Trophoblast cell (in vitro differentiated cells and primary cell): ENCODE measurements at places on chromosomes 11 and 22.

DNA sequence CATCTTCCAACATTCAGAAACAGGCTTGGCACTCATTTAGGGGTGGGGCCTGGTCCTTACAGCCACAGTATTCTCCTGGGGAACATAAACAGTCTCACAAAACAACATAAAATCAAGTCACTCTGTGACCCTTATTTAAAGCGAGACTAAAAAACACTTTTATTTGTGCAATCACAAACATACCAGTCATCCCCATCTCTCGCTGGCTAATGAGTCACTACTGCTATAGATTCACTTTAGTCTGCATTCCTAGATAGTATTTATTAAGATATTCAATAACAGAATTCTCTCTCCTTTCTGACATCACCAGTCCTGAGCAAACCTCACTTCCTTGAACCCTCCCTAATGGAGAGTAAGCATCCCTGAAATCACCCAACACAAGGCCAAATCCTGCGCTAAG lies 68.0 kb downstream of the ZBTB44 start:
- DNase-seq = peak; percentile 14

DNA sequence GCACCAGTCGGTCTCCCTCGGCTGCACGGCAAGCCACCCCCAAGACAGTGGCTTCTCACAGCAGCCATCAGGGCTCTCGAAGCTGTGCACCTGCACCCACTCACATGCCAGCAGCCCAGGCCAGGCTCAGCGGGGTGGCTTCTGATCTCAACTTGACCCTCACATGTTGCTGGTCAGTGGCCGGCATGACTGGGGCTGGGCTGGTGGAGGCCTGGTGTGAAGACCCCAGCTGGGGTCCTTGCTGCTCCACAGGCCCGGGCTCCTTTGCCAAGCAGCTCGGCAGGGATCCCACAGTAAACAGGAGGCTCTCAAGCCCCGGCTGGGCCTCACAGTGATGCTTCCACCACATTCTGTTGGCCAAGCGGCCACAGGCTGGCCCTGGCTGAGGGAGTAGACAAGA lies 128.2 kb downstream of the BRD1 start:
- DNase-seq = no peak

GRCh38 chr11:115721296-115721995 lies 217.2 kb upstream of the CADM1 start:
- DNase-seq = no peak

DNA sequence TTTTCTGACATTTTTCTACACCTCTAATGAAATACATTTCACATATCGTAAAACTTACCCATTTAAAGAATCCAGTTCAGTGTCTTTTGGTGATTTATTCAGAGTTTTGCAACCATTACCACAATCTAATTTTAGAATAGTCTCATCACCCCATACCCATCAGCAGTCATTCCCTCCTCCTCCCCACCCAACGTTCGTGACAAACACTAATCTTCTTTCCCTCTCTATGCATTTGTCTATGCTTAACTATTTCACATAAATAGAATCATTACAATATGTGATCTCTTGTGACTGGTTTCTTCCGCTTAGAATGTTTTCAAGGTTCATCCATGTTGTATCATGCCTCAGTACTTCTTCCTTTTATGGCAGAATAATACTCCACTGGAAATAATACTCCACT lies 9.5 kb downstream of the TTC28 start:
- no peak for DNase-seq

DNA sequence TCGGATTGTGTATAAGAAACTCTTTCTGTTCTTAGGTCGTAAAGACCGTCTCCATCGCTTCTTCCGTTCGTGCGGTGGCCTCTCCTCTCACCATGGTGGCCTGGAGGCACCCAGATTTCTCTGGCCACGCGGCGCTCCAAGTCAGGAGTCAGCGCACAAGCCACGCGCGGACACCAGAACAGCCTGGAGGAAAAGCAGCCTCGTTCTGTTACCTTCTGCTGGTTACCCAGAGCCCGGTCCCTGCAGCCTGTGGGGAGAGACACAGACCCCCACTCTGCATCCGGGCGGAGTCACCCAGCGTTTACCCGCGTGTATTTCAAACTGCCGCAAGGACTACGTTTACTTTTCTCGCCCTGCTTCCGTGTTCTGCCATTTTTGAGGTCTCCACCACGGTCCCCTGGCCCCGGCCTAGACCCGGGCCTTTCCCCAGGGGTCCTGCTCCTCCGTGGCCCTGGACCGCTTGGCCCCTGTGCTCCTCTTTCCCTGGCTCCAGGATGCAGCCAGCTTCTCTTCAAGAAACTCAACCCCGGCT lies 776.1 kb downstream of the BRD1 start:
- no peak for DNase-seq

DNA sequence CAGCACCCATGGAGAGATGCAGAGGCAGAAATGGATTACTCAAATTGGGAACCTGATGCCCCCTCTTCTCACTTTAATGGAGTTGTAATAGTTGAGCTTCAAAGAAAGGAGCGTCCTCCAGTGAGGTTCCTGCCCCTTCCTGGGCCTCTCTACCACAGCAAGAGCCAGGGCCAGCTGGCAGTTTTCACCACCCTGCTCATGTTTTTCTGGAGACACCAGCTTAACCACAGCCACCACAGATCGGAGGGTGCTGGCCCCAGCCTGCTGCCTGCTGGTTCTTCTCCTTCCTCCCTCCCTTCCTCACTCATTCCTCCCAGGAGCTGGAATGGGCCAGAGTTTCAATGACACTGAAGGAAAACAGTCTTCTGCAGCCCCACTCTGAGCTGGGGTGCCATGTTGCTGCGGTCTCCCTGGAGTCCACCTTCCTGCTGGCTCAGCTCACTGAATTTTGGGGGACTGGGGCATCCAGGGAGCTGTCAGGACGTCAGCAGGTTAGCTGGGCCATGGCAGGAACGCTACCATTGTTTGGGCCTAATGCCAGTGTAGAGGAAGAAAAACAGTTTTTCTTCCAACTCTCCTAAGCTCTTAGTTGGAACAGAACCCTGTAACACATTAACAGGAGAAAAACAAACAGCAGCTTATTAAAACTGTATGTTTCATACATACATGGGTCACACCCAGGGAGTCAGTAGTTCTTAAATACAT lies 57.7 kb downstream of the TRAF6 start:
- no peak for DNase-seq

DNA sequence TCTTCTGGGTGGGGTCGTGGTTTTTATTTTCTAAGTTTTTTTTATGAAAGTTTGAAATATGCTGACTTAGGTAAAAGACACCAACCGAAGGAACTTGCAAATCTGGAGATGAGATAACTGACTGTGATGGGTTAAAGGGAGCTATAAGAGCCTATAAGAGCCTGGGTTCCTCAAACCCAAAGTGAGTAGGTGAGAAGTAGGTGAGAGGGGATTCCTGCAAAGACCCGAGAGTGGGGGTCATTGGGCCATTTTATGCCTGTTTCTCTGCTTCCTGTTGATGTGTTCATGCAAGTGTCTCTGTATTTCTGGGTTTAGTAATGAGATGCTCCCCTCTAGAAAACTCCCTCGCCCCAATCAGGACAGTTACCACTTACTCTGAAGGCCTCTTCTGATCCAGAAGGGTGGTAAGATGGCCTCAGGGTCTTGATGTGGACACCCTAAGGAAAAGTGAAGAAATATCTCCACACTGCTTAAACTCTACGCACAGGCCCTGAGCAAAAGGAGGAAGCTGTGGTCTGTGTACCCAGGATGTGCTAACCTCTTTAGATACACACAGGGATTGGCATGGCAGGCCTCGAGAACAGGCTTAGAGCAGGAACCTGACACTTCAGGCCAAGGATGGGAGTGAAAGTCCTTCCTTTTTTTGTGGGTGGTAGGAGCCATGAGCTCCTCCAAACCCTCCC lies 1.8 kb downstream of the FLI1 start:
- DNase-seq = peak; percentile 19

GRCh38 chr22:23055449-23056179 lies 14.7 kb upstream of the GNAZ start:
- no peak for DNase-seq

DNA sequence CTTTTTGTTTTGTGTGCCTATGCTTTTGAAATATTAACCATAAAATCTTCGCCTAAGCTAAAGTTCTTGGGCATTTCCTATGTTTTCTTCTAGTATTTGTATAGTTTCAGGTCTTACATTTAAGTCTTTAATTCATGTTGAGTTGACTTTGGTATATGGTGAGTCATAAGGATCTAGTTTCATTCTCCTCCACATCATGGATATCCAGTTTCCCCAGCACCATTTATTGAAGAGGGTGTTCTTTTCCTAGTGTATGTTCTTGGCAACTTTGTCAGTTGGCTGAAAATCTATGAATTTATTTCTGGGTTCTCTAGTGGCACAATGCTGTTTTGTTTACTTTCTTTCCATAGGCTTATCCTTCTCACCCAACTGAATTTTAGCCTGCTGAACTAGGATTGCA lies 49.0 kb downstream of the CTSC start:
- no peak for DNase-seq

GRCh38 chr22:48245196-48245485 lies 1482.7 kb downstream of the TBC1D22A start:
- no peak for DNase-seq

GRCh38 chr11:109851780-109852390 lies 241.3 kb upstream of the ZC3H12C start:
- no peak for DNase-seq

DNA sequence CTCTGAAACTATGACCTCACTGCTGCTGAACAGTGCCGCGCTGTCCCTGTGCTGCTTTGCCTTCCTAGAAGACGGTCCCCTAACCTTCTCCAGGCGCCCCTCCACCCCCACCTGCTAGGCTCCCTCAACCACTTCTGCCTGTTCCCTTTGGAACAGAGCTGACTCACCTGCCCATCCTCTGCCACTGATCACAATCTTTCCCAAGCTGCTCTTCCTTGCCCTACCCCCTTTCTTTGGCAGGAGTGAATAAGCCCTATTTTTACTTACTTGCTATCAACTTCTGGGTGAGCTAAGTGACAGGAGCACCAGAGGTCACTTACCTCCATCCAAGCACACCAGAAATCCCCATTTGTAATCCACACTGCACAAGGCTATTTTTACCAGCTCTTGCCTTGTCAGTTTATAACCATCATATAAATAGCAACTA lies 116.0 kb upstream of the BID start:
- DNase-seq = no peak

- DNase-seq = no peak
These were observed 1397.3 kb upstream of the TENM4 start for GRCh38 chr11:80838153-80838552.

DNA sequence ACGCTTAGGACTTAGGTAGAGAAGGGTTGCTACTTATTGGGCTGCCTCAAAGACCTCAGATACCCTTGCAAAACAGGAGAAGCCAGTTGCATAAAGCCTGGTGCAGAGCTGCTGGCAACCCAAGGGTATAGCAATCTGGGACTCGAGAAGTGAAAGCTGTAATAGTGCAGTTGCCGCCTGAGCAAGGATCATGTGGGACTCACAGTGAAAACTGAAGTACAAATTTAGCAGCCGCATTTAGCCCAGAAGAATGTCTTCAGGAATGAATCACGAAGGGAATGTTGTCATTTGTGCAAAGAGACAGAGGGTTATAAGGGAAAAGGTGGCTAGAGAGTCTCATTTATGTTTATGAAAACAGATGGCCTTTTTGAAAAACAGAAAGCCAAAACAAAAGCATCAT lies 267.2 kb downstream of the TENM4 start:
- DNase-seq = peak; percentile 82
